Vein endothelial cell (primary cell): ENCODE measurements at places on chromosomes 1 and 21. TPM values are rescaled to one million over a fixed set of nuclear protein-coding genes. Genes with fewer than 3 reads are reported as not detected.

The PIGR gene
- total RNA-seq, result not detected in 2 replicates

The NEXN gene
- total RNA-seq, result 2.3 and 2.4 TPM in 2 replicates

The WNT3A gene
- not detected in 2 replicates for total RNA-seq

The FCN3 gene
- 0.33 and 0.48 TPM in 2 replicates for total RNA-seq

The LAMB3 gene
- 3.8 and 7.8 TPM in 2 replicates for total RNA-seq

The GON4L gene
- 37.9 and 42.8 TPM in 2 replicates for total RNA-seq

The KRTAP27-1 gene
- total RNA-seq, result not detected in 2 replicates

The VANGL2 gene
- total RNA-seq, result not detected in 2 replicates

The OLIG2 gene
- not detected in 2 replicates for total RNA-seq

The GSTM3 gene
- 54.7 and 54.9 TPM in 2 replicates for total RNA-seq

The PADI3 gene
- not detected in 2 replicates for total RNA-seq

The DRAXIN gene
- total RNA-seq, result 0.33 and 0.96 TPM in 2 replicates

The ATP1A4 gene
- total RNA-seq, result not detected in 2 replicates

The CELA3A gene
- not detected in 2 replicates for total RNA-seq

The RAB3B gene
- 16.3 and 31.0 TPM in 2 replicates for total RNA-seq

The NUDT17 gene
- total RNA-seq, result 2.6 and 3.7 TPM in 2 replicates

The VSIG8 gene
- not detected in 2 replicates for total RNA-seq

The TNFAIP8L2 gene
- total RNA-seq, result not detected in 2 replicates

The KPNA6 gene
- 75.8 and 84.3 TPM in 2 replicates for total RNA-seq

The GJA8 gene
- not detected in 2 replicates for total RNA-seq
